Foreskin melanocyte (primary cell): ENCODE measurements at places on chromosomes 6 and 20.

DNA sequence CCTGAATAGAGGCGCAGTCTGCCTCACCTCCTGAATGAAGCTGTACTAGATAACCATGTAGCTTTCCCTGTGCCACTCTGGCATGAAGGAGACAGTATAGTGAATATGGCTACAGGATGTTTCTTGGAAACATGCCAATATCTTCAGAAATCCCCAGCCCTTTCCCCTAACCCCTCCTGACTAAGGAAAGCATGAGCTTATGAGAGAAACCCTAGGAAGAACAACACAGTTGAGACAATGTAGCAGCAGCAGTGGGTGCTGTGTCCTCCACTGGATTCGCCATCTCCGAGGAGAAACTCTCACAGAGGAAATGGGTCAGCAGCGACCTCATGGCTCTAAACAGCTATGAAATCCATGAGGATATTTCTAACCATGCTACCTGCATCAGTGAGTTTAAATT, 6.7 kb downstream of the HLA-DQA1 start:
- DNase-seq = no peak

DNA sequence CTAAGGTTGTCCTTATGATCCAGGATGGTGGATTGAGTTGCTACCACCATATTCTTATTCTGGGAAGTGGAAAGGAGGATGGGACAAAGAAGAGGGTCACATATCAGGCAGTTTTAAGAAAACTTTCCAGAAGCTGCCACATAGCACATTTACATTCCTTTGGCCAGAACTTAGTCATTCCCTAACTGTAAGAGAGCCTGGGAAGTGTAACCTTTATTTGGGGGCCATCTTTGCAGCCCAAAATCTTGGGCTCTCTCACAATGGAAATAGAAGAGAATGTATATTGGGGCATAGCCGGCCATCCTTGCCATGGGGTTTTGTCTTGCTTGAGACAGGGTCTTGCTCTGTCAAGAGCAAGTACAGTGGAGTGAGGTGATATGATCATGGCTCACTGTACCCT, 8.4 kb downstream of the ZNF341 start:
- no peak for DNase-seq

DNA sequence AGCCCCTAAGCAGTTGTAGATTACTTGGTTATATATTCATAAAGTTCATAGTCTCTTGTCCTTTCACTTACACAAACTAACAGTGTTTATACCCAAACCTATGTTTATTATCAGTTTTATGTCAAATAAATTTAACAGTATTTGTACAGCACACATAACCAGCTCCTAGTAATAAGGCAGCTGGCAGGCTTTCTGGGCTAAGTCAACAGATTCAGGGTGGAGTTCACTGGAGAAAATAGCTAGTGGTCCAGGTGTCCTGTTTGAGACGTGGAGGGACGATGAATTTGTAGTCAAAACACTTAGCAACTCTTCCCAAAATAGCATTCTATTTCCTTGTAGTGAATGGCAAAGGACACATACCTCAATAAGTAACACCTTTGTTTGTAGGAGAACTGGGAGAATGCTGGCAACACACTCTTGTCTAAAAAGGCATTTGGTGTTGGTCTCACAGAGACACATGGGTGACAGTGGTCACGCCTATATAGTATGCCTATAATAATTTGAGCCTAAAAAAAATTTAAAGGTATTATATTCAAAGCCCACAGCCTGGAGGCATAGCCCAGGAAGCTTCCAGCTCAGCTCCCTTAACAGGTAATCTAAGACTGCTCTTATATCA, 156.4 kb upstream of the CARMIL1 start:
- no peak for DNase-seq

DNA sequence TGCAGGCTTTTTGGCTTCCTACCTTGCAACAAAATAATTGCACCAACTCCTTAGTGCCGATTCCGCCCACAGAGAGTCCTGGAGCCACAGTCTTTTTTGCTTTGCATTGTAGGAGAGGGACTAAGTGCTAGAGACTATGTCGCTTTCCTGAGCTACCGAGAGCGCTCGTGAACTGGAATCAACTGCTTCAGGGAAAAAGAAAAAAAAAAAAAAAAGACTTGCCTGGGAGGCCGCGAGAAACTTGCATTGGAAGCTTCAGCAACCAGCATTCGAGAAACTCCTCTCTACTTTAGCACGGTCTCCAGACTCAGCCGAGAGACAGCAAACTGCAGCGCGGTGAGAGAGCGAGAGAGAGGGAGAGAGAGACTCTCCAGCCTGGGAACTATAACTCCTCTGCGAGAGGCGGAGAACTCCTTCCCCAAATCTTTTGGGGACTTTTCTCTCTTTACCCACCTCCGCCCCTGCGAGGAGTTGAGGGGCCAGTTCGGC, 420 bp downstream of the SOX4 start:
- DNase-seq = no peak

DNA sequence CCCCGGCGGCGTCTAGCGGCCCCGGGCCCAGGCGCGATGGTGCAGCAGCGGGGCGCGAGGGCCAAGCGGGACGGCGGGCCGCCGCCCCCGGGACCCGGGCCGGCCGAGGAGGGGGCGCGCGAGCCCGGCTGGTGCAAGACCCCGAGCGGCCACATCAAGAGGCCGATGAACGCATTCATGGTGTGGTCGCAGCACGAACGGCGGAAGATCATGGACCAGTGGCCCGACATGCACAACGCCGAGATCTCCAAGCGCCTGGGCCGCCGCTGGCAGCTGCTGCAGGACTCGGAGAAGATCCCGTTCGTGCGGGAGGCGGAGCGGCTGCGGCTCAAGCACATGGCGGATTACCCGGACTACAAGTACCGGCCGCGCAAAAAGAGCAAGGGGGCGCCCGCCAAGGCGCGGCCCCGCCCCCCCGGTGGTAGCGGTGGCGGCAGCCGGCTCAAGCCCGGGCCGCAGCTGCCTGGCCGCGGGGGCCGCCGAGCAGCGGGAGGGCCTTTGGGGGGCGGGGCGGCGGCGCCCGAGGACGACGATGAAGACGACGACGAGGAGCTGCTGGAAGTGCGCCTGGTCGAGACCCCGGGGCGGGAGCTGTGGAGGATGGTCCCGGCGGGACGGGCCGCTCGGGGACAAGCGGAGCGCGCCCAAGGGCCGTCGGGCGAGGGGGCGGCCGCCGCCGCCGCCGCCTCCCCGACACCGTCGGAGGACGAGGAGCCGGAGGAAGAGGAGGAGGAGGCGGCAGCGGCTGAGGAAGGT, 715 bp downstream of the SOX12 start:
- no peak for DNase-seq

DNA sequence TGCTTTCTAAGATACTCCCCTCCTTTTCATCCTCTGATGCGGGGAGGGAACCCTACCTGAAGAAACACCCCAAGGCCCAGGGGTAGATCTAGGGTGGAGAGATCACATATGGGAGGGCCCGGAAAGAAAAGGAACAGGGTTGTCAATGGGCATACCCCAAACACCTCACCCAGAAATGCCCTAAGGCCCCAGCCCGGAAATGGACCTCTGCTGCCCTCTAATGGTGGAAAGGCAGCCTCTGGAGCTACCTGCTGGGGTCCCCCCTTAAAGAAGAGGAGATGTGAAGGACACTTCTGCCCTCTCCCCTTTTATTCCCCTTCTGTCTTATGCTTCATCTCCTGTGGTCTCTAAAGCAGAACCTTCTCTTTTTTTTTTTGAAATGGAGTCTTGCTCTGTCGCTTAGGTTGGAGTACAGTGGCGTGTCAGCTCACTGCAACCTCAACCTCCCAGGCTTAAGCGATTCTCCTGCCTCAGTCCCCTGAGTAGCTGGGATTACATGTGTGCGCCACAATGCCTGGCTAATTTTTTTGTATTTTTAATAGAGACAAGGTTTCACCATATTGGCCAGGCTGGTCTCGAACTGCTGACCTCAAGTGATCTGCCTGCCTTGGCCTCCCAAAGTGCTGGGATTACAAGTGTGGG, 458 bp upstream of the ARMC12 start:
- DNase-seq = peak; percentile 28

GRCh38 chr20:38434301-38434741, 807 bp downstream of the SNHG17 start:
- peak; percentile 32 for DNase-seq

DNA sequence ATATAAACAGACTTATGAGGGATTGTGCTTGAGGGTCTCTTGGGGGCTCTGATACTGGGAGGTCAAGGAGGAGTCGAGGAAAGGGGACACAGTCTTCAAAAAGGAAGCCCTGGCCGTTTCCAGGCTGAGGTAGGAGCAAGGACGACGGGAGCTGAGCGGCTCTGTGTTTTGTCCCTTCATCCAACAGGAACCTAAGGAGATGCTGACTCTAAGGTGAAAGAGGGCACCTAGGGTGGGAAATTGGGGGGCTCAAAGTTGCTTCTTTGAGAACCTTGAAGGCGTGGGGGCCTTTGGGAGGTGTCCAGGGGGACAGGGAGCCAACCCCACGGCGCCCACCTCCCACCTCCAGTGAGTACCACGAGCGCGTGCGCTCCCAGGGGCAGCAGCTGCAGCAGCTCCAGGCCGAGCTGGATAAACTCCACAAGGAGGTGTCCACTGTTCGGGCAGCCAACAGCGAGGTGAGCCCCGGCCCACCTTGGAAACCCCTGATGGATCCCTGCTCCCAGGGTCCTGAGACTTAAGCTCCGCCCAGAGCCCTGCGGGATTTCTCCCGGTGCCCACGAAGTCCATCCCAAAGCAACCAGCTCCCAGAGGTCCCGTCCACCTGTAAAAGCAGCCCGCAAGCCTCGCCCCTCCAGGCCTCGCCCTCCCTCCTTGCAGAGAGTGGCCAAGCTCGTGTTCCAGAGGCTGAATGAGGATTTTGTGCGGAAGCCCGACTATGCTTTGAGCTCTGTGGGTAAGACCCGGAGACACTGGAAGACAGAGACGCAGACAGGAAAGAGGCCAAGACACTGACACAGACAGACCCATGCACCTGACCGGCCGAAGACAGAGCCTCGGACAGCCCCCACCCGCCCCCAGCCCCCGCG, 2.9 kb downstream of the SPAG4 start:
- DNase-seq = no peak

DNA sequence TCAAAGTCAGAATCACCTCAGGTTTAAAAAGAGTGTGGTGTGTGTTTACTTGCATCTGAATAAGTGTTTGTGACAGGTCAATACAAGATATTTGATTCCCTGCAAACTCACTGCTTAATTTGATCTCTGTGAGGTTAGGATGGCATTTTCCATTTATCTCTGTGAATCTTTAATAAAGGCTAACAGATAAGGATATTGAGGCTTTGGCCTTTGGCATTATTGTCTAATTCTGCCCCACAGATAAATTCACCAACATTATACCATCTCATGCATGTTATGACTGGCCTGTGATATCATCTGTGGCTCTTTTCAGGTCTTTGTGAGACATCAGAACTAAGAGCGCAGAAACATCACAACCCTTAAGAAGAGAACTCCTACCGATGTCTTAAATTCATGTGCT, 84.7 kb downstream of the TRMT6 start:
- no peak for DNase-seq

GRCh38 chr20:19783966-19784401, 25.9 kb downstream of the RIN2 start:
- DNase-seq = peak; percentile 90

- DNase-seq = no peak
Measured at GRCh38 chr6:159996087-159996622, 27.3 kb downstream of the IGF2R start.

DNA sequence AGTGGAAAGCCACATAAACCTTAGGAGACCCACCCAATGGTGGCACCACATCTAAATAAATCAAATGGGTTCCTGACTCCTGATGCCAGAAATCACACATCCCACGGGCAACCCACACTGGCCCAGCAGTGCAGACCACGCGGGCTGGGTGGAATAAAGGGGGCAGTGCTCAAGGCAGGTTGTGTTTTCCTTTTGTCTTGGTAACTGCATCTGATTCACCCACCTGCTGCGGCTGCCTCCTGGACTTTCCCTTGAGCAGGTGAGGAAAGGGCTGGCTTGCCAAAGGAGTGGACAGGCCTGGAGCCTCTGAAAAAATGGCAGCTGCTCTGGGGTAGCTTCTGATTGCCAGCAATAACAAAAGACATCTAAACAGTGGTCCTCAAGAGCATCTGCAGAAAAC, 119.5 kb upstream of the KCNK16 start:
- no peak for DNase-seq

- no peak for DNase-seq
Measured at GRCh38 chr20:21006611-21007010, 99.5 kb downstream of the LINC00237 start.

DNA sequence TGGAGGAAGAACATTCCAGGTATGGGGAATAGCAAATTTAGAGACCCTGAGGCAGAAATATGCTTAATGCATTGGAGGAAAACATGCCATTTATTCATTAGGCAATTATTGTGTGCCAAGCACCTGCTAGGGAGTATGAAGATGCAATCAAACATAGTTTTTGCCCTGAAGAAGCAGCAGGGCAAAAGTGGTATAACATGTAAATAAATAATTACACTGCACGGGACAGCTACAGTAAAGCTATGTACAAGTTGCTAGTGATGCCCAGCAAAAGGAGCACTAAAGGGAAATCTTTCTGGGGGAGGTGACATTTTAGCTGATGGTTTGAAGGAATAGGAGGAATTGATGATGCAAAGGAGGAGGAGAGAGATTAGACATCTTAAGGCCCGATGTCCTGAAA, 624 bp upstream of the TJAP1 start:
- DNase-seq = no peak

DNA sequence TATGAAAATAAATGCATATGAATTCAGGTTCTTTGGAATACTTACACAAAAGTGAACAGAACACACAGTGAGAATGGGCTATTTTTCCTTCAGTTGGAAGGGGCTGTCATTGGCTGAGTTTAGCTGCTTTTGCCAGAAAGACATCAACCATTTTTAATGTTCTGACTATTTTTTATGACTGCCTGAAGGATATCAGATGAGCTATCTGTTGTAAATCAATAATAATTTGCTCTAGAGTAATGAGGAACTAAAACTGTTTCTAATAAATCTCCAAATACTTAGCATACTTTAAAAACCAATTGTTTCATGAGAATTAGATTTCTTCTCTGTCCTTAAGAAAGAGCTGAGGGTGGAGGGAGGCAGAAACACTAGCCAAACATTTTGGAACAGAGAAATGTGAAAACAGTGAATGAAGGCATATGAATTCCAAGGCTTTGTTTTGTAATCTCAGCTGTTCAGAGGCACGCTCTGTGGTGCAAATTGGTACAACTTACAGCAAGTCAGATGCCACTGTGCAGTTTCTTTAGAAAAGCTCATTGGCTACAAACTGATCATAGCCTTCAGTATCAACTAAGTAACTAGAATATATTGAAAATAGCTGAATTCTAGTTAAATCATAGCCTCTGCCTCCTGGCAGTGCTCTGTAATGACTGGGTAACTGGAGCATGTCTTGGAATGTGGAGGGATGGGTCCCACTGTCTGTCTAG, 228.9 kb upstream of the JAG1 start:
- DNase-seq = no peak
